ENCODE measurements at places on chromosomes 3 and 15.

DNA sequence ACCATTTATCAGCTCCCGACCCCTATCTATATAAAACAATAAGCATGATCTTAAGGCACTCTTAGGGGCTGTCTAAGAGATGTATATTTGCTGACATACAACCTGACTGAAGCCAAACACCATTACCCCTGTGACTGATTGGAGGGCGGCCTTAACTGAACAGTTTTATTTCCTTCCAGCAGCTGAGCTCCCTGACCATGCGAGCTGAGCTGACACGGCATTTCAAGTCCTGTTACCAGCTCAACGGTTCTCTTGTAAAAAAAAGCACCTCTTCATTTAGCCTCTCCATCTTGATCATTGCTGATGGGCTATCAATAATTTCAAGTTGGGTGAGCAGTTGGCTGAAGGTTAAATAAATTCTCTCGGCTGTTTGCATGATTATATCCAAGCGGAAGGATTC, 33.4 kb upstream of the BNIP2 start:
- no peak for DNase-seq

GRCh38 chr3:5095886-5096285, 26.2 kb upstream of the ARL8B start:
- no peak for DNase-seq

- no peak for DNase-seq
Observed at GRCh38 chr3:13536432-13536831, 12.5 kb upstream of the FBLN2 start.

- DNase-seq: no peak
Observed at GRCh38 chr3:100993309-100993708, at the start of gene ABI3BP. ABI3BP (minus strand) TSS chr3:100993421; CDS start chr3:100993384, 37 bp downstream.

DNA sequence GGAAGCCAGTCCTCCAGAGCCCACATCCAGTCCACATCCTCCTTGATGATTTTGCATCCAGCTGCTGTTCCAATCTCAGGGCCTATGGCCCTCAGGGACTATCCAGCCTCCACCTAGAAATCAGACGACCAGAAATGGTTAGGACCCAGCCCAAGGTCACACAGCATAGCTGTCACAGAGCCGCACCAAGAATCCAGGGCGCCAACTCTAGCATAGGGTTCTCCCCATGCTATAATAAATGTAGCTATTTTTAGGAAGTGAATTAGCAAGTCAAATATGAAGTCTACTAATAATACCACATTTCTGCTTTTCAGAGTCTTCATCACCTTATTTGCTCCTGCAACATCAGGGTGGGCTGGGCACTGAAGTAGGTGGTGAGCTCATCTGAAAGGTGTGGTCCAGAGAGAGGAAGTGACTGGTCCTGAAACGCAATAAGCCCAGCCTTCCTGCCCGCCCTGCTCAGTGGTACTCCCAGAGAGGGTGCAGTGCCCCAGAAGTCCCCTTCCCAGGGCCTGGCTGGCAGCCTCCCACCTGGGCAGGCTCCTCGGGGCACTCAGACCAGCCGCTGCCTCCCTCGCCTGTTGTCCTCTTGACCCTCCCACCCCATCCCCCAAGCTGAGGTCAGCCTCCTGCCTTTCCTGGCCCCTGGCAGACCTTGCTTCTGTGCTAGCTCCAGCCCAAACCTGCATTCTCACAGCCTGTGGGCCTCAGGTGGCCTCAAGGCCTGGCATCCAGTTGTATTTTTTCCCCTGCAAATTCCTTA, 17.6 kb upstream of the CYP11A1 start:
- peak; percentile 64 for DNase-seq

- no peak for DNase-seq
Observed at GRCh38 chr3:52843108-52843865, 8.5 kb upstream of the MUSTN1 start.

- no peak for DNase-seq
Observed at GRCh38 chr3:156705761-156706616, 31.6 kb downstream of the TIPARP start.

- no peak for DNase-seq
Observed at GRCh38 chr3:1967525-1967924, 131.1 kb upstream of the CNTN4 start.

DNA sequence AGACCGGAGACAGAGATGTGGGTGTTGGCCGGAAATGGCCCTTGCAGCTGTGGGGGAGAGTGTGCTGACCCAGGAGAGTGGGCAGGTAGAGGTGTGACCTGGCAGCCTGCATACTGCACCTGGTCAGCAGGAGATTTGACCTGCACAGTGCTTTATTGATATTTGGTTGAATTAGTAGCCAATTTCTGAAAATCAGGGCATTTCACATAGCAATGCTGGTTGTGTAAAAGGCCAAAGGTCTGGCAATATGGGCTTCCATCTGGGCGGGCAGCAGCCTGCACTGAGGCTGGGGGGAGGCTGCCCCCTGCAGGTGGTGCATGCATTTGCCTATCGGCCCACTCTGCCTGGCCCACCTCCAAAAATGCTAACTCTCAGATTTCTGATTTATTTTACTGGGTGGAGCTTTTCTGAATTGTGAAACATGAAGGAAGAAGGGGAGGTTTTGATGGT, 9.4 kb upstream of the MGLL start:
- no peak for DNase-seq

GRCh38 chr3:193782276-193782647, 189.3 kb downstream of the OPA1 start:
- DNase-seq: no peak

GRCh38 chr3:90011131-90011530, 903.7 kb downstream of the EPHA3 start:
- no peak for DNase-seq

- DNase-seq: no peak
Observed at GRCh38 chr15:67785431-67785830, 39.9 kb upstream of the SKOR1 start.

GRCh38 chr3:97138914-97139541, 324.6 kb downstream of the EPHA6 start:
- no peak for DNase-seq

GRCh38 chr15:99998661-99999101, 265.4 kb upstream of the LYSMD4 start:
- no peak for DNase-seq

DNA sequence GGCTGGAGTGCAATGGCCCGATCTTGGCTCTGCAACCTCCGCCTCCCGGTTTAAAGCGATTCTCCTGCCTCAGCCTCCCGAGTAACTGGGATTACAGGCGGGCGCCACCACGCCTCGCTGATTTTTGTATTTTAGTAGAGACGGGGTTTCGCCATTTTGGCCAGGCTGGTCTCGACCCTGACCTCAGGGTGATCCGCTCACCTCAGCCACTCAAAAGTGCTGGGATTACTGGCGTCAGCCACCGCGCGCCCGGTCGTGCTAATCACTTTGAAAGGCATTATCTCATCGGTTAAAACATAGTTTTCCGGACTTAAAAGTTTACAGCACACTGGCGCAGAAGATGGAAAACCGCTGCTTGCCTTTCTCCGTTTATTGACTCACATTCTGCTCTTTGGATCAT, 27.6 kb upstream of the MTHFS start:
- DNase-seq: no peak

GRCh38 chr3:168877899-168878298, 782.2 kb upstream of the GOLIM4 start:
- no peak for DNase-seq

DNA sequence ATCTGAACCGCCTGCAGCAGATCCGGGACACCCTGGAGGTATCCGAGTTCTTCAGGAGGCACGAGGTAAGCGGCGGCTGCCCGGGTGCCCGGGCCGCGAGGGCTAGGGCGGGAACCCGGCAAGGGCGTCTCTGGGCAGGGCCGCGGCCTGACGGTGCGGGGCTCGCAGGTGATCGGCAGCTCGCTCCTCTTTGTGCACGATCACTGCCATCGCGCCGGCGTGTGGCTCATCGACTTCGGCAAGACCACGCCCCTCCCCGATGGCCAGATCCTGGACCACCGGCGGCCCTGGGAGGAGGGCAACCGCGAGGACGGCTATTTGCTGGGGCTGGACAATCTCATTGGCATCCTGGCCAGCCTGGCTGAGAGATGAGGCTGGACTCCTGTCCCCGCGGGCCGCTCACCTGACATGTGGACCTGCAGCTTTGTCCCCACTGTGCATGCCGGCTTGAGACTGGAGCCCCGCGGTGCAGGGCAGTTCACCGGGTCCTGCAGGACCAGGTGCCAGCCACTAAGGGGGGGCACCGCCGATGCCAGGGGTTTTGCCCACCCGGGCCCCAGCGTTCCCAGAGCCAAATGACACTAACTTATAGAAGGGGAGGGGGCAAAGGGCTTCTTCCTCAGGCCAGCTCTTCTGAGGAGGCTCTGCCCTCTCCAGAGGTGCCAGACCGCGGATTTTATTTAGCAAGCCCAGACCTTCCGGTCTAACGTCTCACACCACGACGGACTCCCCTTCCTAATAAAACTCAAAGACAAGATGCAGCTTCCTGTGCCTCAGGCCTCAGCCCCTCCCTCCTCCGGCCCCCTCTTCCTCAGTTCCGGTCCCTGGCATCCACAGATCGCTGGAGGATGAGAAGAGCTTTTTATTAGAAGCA, 9.4 kb downstream of the ITPKA start:
- no peak for DNase-seq

DNA sequence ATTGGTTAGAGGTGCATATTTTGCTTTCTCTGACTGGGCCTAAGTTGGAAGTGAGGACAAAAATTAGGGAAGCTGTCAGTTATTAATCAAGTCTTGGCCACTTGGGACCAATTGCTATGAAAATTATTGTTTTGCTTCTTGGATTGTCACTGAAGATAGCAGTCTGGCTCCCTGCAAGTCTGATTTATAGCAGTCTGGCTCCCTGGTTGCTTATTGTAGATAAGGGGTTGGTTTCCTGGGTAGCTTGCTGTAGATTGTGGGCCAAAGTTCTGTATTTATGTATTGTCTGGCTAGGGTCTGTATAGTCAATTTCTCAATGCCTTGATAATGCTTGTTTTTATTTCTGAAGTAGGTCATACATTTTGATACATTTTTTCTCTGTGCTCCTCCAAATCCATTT, 13.3 kb upstream of the DRD3 start:
- DNase-seq: no peak

DNA sequence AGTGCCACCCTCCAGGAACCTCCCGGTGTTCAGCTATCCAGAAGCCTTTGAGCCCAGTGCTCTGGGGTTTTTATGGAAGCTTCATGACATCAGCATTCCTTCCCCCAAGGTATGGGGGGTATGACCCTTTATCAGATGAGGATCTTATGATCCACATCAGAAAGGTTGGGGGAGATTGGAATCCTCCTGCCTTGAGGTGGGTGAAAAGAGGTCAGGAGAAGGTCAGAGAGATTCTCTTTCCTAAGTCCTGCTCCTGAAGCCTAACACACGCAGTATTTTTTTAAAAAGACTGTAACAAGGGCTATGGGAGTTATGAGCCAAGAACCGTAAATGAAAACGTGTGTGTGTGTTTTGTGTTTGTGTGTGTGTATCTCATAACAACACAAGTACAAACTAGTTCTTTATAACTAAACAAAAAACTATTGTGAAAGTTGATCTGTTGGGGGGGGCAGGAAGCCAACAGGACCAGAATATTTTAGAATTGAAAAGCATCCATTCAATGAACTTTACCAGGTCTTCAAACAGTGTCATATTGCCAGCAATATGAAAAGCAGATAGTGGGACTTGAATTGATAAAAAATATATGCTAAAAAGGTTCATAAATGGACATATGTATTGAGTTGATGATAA, 13.2 kb downstream of the MKRN3 start:
- no peak for DNase-seq

- DNase-seq: no peak
Observed at GRCh38 chr3:147099076-147099475, 307.3 kb downstream of the ZIC4 start.

DNA sequence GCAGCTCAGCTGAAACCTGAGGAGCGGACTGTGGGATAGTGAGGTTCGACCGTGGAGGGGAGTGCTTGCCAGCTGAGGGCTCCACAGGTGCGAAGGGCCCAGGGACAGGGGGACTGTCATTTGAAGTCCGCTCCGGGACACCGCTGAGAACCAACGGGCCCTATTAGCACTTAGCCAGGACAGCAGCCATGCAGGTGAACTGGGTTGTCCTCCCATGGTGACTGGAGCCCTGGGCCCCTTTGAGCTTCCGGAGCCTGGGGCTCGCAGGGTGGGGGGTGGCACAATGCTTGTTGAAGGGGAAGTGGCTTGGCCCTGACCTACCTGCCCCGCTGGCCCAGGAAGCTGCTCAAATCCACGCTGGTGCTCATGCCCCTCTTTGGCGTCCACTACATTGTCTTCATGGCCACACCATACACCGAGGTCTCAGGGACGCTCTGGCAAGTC, 24.7 kb downstream of the PTH1R start:
- DNase-seq: no peak

GRCh38 chr3:32045091-32045915, 61.1 kb upstream of the GPD1L start:
- DNase-seq: no peak

DNA sequence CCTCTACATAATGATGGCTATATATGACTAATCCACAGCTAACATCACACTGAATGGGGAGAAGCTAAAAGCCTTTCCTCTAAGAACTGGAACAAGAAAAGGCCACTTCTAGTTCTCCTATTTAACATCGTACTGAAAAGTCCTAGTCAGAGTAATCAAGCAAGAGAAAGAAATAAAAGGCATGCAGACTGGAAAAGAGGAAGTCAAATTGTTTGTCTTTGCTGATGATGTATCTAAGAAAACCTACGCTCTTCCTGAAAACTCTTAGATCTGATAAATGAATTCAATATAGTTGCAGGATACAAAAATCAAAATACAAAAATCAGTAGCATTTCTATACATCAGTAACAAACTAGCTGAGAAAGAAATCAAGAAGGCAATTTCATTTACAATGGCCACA, 116.9 kb downstream of the TP63 start:
- no peak for DNase-seq

DNA sequence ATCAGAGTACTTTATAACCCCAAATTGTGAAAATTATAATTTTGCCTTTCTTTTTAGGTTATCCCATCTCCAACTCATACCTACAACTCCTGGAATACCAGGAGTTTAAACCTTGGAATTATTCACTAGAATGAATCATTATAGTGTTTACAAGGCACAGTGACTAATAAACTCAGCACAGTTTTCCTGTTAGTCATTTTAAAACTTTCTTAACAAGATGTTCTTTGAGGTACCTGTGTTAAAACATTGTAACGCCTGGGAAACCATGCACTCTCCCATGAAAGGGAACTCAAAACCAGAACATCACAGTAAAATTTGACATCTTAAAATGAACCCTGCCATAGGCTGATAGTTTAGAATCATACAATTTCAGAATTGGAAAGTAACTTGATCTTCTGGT, 132.4 kb upstream of the OSTN start:
- no peak for DNase-seq

GRCh38 chr3:151362751-151363174, 21.8 kb downstream of the P2RY12 start:
- DNase-seq: no peak
